ENCODE measurements at places on chromosomes 7 and 10.

GRCh38 chr10:69952821-69953221 lies 99.8 kb upstream of the MACROH2A2 start:
- DNase-seq, result no peak

- DNase-seq, result no peak
These were observed at the start of gene CNTNAP2 for GRCh38 chr7:146116521-146117222. CNTNAP2 (plus strand) TSS chr7:146116801; CDS start chr7:146116877, 76 bp downstream.

DNA sequence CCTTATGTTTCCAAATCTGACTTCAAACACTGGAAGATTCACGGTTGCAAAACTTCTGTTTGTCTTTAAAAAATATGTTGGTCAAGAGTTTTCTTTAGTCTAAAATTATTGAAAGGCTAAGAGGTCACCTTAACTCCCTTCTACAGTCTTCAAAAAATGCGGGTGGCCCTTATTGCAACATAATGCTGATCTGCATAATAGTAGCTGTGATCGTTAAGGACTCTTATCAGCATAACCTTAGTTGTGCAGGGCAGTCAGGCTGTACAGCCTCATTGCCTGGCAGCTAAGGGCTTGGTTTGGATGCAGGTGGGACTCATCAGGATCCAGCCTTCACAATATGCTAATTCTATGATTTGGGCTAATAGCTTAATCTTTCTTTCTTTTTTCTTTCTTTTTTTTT lies 15.0 kb downstream of the KIAA1217 start:
- no peak for DNase-seq

DNA sequence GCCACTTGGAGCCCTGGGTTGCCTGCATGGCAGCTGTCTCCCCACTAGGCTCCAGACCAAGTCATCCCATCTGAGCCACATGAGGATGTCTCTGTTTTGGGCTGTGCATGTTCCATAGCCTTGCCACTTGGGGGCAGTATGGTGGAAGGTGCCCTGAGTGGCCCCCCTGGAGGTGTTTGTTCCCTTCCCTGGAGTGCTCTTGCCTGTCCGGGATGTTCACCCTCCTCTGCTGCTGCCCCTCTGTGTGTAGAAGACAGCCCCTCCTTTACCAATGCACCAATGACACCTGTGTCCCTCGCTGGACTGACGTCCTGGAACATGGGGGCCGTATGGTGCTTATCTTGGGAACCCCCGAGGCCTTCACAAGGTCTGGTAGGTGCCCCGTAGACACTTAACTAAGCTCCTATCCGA lies 100.2 kb downstream of the ACTR3B start:
- no peak for DNase-seq

DNA sequence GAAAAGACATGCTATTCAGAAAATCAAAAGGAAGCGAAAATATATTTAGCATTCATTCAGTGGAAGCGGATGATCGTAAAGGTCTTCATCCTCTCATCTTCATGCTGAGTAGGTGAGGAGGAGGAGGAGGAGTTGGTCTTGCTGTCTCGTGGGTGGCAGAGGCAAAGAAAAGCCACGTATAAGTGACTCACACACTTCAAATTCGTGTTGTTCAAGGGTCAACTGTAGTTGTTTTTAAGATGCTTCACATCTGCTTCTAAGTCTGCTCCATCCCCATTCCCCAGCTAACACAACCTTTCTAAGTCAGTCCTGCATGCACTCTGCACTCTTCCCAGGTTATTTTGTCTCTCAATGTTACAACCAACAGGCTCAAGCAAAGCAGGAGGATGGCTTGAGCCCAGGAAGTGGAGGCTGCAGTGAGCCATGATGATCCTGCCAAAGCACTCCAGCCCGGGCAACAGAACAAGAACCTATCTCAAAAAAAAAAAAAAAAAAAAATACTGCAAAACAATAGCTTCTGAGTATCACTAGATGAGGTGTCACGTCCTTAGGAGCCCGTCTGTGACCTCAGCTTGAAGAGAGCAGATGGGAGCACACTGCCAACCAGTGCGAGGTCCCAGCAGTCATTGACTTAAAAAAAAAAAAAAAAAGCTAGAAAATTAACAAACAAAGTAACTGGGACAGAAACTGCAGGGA lies 70.5 kb downstream of the SFMBT2 start:
- no peak for DNase-seq

GRCh38 chr7:39360766-39361165 lies 205.4 kb upstream of the YAE1 start:
- no peak for DNase-seq

- no peak for DNase-seq
These were observed 21.1 kb downstream of the PON1 start for GRCh38 chr7:95303013-95303905.
